NCI-H69 (cell line): ENCODE measurements at places on chromosomes 7 and 10.

DNA sequence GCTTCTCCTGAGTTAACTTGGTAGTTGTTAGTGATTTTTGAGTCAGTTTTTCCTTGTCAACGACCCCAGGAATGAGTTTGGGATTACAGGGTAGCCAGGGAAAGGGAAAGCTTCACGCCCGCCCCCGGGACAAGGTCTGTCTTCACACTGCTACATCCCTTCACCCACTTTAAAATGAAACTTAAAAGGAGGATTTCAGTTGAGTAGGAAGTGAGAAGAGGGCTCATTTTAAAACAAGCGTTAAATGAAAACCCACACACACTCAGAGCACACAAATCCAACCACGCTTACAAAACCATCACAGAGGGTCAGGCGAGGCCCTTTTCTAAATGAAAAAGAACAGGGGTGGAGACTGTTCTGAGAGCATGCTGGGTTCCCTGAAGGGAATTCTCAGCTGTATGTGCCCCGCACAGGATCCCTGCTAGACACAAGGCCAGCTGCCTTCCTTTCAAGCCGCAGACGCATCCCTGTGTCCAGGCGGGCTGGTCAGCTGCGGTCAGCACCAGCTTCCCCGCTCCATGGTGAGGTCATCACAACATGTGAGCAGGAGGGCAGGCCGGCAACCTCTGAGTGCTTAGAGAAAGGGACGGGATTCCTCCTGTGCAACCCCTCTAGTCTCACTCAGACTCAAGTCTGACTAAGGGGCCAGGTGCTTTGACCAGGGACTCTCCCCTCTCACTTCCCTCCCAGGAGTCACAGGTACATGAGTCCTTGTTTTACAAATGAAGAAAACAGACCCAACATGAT is 111.8 kb downstream of the EGFR start:
- no peak for DNase-seq

- DNase-seq = peak; percentile 74
These were observed 66.5 kb downstream of the DGKB start for GRCh38 chr7:14836006-14836405.

DNA sequence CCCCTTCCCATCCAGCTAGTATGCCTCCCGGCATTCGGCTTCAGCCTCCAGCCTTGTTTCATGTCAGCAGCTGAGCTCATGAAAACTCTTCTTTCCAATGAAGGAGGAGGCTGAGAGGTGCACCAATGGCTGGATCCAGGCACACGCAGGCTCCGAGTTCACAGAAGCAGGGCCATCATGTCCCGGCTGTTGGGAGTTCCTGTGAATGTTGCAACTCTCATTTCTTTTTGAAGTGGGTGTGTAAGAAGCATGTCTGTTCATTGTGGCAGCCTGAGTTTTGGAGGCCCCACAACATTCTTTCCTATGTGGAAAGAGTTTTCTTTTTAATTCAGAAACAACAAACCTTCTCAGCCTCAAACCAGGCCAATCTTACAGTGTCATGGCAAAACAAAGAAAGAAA is 89.7 kb downstream of the PTPRE start:
- no peak for DNase-seq

DNA sequence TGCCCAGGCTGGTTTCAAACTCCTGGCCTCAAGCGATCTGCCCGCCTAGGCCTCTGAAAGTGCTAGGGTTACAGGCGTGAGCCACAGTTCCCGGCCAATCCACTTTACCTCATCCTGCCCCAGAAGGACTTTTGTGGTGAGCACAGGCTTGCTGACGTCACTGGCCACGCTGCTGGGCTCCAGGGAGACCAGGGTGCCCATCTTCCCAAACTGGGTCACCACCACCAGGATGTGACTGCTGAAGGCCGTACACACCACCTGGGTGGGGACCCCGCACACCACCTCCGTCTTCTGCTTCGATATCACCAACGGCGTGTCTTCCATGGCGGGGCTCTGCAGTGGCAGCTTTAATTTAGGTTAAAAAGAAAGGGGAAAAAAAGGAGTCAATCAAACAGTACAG is 816 bp downstream of the PSMG3 start:
- DNase-seq = no peak

- DNase-seq = no peak
These were observed 2.7 kb downstream of the MGAM2 start for GRCh38 chr7:142114207-142114606.

DNA sequence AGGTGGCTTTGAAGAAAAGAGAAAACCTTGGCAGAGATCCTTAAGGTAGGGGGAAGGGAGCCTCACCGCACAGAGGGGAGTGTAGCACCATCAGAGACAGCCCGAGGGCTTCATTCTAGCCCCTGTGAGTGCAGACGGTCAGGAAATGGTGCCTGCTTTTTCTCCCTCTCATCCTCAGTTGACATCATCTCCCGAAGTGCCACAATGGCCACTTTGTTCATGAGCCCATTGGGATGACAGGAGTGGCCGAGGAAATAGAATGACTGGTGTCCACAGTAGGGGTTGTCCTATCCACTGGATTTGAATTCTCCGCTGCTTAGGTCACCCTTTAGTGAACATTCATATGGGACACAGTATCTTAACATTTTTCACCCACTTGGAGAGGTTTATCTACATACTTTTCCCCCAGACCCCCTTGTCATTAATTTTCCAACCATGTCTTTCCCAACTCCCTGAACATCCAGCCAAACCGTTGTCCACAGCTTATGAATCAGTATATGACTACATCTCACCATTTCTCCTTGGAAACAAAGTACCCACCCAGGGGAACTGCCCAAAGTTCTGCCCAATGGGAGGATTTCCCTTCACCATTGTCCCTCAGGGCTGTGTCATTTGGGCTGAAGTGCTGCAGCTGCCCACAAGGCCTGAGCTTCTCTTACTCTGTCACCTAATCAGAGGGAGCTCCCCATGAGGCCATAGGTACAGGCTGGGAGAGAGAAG is 108.8 kb downstream of the ADCY1 start:
- DNase-seq = no peak

GRCh38 chr7:142774826-142775225 is 4.1 kb downstream of the PRSS2 start:
- DNase-seq = no peak

GRCh38 chr10:16520900-16521299 is 779 bp downstream of the C1QL3 start:
- DNase-seq = peak; percentile 87

- no peak for DNase-seq
These were observed 364.7 kb upstream of the NFE2L3 start for GRCh38 chr7:25787336-25787735.

GRCh38 chr10:84333864-84334451 is 5.6 kb downstream of the CCSER2 start:
- no peak for DNase-seq

DNA sequence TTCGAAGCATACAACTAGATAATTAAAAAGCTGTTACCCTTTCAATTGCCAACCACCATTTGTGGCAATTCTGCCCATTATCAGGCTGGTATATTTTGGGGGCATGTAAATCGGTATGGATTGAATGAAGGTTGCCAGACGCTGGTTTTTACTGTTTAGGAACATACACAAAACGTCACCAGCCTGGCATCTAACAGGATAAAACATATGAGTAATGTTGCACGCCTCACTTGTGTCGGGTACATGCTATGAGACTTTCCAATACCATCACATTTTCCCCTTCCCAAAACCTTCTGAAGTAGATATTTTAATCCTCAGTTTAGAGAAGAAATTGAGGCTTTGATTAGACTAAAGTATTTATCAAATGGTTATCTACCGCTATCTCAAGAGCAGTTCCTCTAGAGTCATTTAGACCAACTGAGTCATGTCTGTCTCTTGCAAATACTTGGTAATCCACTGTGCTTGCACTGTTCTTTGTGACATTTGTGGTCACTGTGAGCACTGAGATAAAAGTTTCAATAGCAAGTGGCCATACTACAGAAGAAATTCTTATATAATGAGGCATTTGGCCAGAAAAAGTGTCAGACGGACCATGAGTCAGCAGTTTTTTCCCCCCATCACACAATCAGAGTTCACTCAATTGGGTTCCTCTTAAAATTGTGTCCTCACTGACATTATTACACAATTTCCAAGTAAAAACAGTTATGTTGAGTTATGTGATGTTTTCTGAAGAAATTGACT is 498.7 kb downstream of the NXPH1 start:
- no peak for DNase-seq

- peak; percentile 13 for DNase-seq
These were observed 266.6 kb upstream of the GNAI1 start for GRCh38 chr7:79868010-79868409.

DNA sequence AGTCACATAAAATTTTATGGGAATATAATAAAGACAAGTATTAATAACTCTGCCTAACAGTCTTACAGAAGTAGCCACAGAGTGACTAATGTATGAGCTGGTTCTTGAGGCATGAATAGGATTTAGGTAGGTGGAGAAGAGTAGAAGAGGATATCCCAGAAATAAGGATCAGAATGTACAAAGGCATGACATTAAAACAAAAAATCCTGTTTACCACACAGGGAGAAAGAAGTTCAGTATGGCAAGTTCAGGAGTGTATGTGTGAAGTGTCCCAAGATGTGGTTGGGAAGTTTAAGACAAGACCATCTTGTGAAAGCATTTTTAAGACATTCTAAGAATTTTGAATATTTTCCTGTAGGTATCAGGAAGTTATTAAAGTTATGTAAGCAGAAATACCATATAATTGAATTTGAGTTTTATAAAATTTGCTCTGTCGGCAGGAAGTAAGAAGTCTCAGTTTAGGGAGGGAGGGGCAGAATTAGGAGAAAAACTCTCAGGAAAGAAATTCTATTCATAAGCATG is 64.7 kb upstream of the CAV2 start:
- DNase-seq = no peak

- no peak for DNase-seq
These were observed 34.6 kb downstream of the PHTF2 start for GRCh38 chr7:77833136-77833535.

DNA sequence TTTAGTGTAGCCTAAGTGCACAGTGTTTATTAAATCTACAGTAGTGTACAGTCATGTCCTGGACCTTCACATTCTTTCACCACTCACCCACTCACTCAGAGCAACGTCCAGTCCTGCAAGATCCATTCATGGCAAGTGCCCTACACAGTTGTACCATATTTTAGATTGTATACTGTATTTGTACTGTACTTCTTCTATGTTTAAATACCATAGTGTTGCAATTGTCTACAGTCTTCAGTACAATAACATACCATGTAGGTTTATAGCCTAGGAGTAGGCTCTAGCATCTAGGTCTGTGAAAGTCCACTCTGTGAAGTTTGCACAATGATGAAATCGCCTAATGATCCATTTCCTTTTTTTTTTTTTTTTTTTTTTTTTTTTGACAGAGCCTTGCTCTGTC is 12.0 kb downstream of the EEPD1 start:
- DNase-seq = no peak

DNA sequence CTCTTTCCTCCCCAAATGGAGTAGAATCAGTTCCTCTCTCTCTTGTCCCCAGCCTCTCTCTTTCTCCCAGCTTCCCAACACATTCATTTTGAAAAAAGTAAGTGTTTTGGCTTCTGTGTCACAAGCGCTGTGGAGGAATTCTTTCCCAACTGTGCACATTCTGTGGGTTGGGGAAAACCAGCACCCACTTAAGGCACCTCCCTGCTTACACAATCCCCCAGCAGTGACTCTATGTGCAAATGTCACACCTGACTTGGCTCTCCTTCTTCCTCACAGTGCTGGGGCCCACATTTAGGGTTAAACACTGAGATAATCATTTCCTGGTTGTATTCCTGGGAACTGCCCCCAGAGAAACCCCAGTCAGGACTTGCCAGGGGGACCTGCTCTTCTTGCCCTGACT is 358.1 kb upstream of the ZNF32 start:
- DNase-seq = no peak

- no peak for DNase-seq
These were observed 49.0 kb upstream of the TNRC18 start for GRCh38 chr7:5472432-5473315.

- peak; percentile 37 for DNase-seq
These were observed 152.3 kb upstream of the STEAP4 start for GRCh38 chr7:88458946-88459345.

DNA sequence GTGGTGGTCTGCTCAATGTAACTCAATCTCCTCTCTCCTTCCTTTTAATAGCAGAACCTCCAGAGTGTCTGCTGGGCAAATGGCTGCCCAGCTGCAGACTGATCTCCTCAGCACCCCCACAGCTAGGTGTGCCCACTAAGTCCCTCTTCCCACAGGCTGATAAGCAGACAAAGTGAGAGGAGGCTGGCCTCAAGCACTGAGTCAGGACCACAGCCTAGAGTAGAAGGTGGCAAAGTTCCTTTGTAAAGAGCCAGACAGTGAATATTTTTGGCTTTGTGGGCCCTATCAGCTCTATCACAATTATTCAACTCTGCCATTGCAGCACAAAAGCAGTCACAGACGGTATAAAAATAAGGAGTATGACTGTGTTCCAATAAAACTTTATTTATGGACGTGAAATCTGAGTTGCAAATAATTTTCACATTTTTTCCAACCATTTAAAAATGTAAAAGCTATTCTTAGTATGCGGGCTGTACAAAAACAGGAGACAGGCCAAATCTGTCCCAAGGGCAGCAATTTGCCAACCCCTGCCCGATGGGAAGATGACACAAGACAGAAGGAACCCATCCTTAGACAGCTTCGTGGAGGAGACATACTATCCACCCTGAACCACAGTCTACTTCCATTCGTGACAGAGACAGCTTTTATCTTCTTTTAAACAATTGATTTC is 23.4 kb downstream of the JAZF1 start:
- DNase-seq = no peak

DNA sequence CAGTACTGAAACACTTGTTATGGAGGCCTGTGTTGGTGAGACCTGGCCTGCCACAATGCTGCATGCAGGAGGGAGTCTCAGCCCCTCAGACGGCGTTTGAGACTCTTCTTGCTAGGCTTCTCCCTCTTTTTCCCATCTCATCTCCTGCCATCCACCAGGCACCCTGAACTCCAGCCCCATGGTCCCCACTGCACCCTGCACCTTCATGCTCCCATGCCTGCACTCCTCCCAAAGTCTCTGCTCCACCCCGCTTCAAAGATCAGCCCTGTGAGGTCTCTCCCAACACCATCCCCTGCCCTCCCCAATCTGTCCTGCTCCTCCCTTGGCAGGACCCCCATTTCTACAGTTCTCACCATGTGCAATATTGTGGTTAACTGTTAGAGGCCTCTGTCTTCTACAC is 61.7 kb downstream of the VOPP1 start:
- DNase-seq = no peak

DNA sequence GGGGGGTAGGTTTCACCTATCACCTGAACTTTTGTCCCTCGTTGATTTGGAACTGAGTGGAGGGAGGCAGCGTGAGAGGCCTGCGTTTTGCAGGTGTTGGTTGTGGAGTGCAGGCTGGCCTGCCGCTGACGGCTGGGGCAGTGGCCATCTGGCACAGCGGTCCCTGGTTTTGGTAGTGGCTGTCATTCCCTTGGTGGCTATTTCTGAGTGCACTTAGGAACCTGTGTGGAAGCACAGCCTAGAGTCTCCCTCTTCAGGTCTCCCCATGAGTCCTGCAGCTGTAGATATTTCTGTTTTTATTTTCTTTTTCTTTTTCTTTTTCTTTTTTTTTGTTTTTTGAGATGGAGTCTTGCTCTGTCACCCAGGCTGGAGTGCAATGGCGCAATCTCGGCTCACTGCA is 129.2 kb downstream of the CUL2 start:
- no peak for DNase-seq

GRCh38 chr7:16695621-16696237 is 49.7 kb downstream of the BZW2 start:
- DNase-seq = peak; percentile 78

- DNase-seq = no peak
These were observed 32.7 kb upstream of the TRIM8 start for GRCh38 chr10:102611514-102612087.

GRCh38 chr7:155694851-155695250 is 50.4 kb downstream of the RBM33 start:
- no peak for DNase-seq
